ENCODE measurements at places on chromosomes 7 and 10. TPM values are rescaled to one million over a fixed set of nuclear protein-coding genes. Genes with fewer than 3 reads are reported as not detected.

Gene CPSF4
- total RNA-seq, result 32.8 TPM

DNA sequence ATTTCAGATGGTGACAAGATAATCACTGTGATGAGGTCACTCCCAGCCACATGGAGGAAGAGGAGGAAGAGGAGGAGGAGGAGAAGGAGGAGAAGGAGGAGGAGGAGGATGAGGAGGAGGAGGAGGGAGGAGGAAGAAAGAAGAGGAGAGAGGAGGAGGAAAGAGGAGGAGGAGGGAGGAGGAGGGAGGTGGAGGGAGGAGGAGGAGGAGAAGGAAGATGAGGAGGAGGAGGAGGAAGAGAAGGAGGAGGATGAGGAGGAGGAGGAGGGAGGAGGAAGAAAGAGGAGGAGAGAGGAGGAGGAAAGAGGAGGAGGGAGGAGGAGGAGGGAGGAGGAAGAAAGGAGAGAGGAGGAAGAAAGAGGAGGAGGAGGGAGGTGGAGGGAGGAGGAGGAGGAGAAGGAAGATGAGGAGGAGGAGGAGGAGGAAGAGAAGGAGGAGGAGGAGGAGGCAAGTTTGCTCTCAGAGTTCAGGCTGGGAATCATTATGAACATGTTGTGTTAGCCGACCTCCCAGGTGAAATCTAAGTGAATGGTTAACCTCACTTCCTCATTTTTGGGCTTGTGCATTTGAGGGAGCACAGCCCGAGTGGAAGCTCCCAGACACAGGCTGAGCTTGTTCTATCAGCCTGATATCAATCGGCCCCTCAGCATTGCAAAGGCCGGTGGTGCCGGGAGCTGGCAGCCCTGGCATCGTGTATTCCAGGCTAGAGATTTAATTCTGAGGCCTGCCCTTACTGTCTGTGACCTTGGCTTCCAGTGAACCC lies 236.2 kb upstream of the PITRM1 start:
- DNase-seq, result no peak

- DNase-seq, result no peak
These were observed 19.4 kb downstream of the SPAM1 start for GRCh38 chr7:123944395-123944794.

- DNase-seq, result no peak
These were observed 167.5 kb downstream of the ARHGAP12 start for GRCh38 chr10:31761156-31761555.

Measured in breast epithelium (tissue), 4 donors.